ENCODE measurements at places on chromosomes 16 and 17.

GRCh38 chr16:2591476-2592240, 53.8 kb downstream of the PDPK1 start:
- DNase-seq = no peak

DNA sequence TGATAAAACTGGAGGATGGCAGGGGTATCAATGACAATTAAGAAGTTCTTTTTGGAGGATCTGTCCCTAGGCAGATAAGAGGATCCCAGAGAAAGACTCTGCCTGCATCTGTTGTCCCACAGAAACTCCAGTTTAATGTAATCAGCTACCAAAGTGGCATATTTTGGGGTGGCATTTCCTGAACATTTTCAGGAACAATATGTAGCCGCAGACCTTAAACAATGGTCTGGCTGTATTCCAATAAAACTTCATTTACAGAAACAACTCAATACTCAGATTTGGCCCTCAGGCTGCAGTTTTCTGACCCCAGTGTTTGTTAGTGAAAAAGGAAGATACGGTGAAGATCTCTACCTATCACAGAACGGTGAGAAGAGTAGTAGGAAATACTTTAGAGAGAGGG, 46.1 kb downstream of the KCNJ16 start:
- DNase-seq = peak; percentile 58

- no peak for DNase-seq
These were observed 969.1 kb upstream of the EEF2KMT start for GRCh38 chr16:6066652-6067051.

DNA sequence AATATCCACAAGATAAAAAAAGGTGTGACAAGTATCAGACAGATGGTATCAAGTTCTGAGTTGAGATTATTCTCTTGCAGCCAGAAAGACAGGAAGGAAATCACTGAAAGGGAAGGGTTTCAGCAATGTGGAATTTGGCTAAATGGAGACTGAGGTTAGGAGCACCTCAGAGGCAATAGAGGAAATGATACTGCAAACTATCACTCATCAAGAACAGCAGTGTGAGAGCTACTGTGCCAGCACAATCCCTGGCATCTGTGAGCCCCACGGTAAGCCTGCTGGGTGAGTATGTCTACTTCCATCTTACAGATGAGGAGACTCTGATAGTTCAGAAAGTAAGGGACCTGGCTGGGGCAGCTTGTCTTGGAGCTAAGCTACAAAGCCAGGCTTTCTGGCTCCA, 162.0 kb downstream of the SALL1 start:
- peak; percentile 23 for DNase-seq

- DNase-seq = no peak
These were observed 22.1 kb downstream of the CYTH1 start for GRCh38 chr17:78759969-78760352.

- DNase-seq = peak; percentile 94
These were observed at the start of gene FUS for GRCh38 chr16:31179747-31180459. Gene FUS (plus strand): TSS chr16:31180139. CDS start chr16:31180215, 76 bp downstream.

DNA sequence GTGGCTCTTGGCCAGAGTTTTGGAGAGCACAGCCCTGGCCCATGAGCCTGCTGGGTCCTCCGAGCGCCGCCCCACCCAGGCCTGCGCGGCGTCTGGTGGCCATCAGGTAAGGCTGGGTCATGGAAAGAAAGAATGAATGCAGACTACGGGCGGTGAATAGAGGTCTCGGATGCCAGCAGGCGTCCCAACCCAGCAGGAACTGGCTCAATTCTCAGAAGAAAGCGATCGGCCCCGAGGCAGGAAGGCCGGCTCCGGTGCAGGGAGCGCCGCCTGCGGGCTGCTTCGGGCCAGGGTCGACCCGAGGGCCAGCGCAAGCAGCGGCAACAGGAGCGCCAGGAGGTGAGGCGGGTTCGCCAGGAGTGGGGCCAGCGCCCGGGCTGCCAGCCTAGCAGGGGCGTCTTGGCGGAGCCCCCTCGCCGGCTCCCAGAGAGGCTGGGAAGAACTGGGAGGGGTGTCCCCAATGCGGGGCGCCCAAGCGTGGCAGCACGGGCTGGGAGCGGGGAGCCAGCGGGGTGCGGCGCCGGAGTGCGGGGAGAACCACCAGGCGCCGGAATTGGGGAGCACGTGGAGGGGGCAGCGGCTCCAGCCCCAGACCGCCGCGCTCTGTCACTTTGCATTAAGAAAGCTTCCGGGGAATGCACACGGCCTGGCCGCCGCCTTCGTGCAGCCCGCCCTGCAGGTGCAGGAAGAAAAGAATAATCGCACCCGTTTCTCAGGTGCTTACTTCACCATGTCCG, 7.1 kb upstream of the TMC5 start:
- peak; percentile 15 for DNase-seq

GRCh38 chr17:29590411-29591145, 1.1 kb upstream of the GIT1 start:
- DNase-seq = no peak

DNA sequence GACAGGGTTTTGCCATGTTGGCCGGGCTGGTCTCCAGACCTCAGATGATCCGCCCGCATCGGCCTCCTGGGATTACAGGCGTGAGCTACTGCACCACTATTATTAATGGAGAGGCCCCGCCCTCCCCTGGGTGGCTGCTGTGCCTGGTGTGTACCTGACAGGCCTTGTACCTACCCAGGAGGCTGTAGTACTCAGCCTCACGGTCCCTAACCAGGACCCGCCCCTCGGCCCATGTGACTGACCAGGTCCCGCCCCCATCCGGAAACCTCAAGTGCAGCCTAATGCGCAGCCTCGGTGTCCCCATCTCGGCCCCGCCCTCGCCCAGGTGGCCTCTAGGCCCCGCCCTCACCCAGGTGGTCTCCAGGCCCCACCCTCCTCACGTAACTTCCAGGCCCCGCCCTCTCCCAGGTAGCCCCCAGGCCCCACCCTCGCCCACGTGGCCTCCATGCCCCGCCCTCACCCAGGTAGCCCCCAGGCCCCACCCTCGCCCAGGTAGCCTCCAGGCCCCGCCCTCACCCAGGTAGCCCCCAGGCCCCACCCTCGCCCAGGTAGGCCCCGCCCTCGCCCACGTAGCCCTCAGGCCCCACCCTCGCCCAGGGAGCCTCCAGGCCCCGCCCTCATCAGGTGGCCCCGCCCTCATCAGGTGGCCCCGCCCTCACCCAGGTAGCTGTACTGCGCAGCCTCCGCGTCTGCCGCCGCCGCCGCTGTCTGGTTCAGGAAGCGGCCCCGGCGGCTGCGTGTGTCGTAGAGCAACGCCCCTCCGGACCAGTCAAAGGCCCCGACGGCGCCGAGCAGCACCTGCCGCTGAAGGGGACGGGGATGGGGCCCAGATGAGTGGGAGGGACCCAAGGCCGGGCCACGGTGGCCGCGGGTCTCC, 31.0 kb downstream of the HASPIN start:
- DNase-seq = peak; percentile 89

- no peak for DNase-seq
These were observed 73.9 kb upstream of the KIFC3 start for GRCh38 chr16:57876210-57876609.

DNA sequence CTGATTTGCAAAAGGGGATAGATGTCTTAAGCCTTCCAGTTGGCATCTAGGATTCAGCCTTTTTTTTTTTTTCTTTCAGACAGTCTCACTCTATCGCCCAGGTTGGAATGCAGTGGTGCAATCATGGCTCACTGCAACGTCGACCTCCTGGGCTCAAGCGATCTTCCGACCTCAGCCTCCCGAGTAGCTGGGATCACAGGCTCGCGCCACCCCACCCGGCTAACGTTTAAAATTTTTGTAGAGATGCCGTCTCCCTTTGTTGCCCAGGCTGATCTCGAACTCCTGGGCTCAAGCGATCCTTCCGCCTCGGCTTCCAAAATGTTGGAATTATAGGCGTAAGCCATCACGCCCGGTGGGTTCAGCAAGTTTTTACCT, 571 bp upstream of the CCP110 start:
- no peak for DNase-seq

- DNase-seq = no peak
These were observed 21.8 kb downstream of the CACNA1H start for GRCh38 chr16:1174477-1175357.

DNA sequence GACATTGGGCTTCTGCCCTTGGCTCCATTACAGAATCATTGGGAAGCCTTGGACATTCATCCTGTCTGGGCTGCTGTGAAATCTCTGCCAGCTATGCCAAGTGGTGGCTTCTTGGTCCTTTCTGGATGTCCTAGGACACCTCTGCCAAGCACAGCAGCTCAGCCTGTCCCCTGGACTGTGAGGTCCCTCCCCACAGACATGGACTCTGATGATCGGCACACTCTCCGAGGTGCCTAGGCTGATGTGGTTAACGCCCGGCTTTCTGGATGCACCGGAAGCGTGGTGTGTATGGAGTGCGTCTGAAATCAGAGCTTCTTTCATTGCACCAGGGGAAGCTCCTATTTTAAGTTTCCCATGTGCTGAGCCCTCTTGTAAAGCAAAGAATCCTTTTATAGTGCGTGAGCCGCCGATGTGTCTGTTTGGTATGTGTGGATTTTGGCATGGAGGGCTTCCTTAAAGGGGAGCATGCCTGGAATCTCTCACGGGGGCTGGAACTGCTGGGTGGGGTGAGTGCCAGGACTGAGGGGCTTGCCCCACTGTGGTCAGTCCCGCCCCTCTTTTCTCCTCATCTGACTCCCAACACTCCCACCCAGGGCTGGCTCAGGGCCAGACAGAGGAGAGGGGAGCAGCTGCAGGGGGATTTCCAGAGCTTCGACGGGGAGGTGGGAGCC, 7.0 kb upstream of the ARHGAP23 start:
- DNase-seq = no peak

GRCh38 chr16:31420037-31420436, 8.1 kb downstream of the COX6A2 start:
- DNase-seq = no peak

GRCh38 chr17:31313982-31314781, at the start of gene EVI2B:
Gene EVI2B (minus strand): TSS chr17:31314054. CDS start chr17:31305609, 8,445 bp downstream.
- DNase-seq = peak; percentile 90

DNA sequence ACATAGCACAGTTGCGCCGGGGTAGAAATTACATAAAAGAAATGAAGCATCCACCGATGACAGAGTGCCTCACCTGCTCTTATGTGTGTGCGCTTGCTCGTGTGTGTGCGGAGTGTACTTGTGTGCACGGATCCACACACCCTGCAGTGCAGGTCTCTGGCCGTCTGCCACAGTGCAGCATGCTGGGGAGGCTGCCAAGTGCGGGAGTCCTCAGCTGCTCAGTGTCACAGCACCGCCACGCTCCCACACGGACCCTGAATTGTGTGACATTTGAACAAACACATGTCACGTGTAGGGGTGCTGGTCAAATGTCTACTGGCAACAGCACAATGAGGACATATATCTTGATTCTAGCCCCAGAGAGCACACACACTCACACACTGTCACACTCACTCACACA, 243.0 kb upstream of the MYOCD start:
- DNase-seq = no peak

GRCh38 chr17:37772982-37773381, 28.1 kb upstream of the HNF1B start:
- no peak for DNase-seq

DNA sequence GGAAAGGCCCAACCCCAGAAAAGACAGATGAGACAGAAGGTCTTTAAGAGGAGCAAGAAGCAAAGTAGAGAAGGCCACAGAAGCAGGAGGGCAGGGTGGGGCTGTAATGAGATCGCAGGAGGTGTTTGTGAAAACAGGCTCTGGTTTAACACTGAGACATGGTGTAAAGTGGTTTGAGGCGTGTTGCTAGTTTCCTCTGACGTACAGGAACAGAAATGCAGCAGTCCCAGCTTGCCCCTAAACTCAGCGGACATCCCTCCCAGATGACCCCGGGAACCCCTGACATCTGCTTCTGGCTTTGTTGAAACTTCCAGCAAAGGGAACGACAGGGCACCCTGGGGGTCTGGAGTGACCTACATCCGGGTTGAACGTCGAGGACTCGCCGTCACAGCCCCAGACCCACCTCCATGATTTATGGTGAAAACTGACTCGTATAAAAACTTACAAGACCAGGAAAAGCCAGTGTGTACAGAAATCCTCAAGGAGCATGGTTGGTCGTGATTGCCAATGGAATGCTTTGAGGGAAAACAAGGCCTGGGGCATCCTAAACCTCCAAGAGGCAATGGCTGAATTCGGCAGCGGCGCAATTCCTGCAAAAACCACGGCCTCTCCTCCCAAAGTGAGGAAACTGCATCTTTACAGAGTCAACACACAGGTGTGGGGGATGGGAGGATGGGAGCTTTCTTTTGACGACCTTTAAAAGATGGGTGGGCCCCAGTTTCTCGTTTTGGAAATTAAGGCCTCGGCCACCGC, 25.8 kb downstream of the LITAF start:
- DNase-seq = no peak

DNA sequence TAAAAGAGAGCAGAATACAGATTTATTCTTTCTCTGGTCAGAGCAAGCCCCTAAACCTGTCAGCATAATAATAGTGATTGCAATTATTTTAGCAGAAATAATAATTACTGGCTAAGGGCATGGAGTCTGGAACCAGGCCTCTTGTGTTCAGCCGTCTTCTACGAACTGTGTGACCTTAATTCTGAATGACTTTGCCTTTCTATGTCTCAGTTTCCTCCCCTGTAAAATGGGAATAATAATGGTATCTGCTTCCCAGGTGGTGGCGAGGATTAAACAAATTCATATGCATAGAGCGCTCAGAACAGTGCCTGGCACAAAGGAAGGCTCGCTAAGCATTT, 33.4 kb downstream of the RAB11FIP4 start:
- no peak for DNase-seq

DNA sequence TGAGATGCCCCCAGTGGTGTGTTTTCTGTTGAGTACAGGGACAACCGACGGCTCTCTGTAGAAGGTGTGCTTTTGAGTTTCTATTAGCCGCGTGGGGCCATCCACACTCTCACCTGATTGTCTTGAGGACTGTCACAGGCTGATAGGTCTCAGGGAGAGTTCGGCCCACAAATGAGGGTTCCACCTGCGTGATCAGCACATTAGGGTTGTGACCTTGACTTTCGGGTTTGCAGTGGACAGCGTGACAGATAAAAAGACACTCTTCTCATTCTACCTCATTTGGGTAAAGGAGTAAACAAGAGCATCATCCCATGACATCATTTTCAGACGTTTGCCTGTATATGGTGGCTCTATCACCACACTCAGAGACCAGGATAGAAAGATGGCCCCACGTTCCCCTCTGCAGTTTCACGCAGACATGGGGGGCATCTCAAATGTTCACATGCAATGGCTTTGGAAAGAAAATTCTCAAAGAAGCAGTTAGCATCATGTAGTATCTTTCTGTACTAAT, 74.3 kb upstream of the MRTFB start:
- no peak for DNase-seq

DNA sequence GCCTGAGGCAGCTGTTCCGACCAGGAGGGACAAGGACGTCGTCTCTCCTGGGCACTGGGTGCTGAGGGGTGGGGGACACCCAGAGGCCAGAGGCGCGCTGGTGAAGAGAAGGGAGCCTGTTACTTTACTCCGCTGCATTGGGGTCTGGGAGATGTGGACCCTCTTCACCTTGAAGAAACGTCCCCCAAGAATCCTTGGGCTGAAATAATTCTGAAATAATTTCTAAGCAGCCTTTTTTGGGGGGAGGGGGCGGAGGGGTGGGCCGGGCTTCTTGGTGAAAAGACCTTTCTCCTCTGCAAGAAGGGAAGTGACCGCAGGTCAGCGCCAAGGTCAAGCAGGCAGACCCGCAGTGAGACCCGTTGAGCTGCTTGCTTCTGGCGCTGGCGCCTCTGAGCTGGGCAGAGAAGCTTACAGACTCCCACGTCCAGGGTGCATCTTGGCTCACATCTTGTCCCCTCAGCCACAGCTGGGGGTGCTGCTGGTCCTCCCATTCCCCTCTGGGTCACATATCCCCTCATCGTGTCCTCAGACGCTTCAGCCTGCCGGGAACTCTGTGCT, 1.1 kb downstream of the SYT17 start:
- no peak for DNase-seq
